ENCODE measurements at places on chromosomes 3 and 15. TPM values are rescaled to one million over a fixed set of nuclear protein-coding genes. Genes with fewer than 3 reads are reported as not detected.

- no peak for DNase-seq
Observed at GRCh38 chr3:20316238-20316637, 130.2 kb upstream of the SGO1 start.

DNA sequence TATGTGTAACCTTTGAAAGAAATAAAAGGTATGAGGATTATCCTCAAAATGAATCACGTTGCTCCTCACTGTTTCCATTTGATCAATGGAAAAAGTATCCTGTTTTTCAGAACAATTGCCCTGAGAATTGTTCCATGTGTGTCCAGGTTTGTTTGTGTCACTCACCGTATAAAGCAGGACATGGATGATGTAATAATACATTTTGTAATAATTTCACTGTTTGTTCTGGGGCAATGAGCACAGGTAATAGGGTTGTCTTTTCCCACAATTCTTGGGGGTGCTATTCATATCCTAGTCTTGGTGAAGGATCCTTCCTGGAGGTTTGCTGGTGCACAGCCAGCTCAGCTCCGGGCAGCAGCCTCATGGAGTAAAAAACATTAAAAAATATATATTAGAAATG, 510.8 kb upstream of the MCTP2 start:
- no peak for DNase-seq

- no peak for DNase-seq
Observed at GRCh38 chr3:158663246-158663645, 9.2 kb downstream of the LXN start.

- no peak for DNase-seq
Observed at GRCh38 chr3:118682921-118683320, 351.7 kb downstream of the IGSF11 start.

DNA sequence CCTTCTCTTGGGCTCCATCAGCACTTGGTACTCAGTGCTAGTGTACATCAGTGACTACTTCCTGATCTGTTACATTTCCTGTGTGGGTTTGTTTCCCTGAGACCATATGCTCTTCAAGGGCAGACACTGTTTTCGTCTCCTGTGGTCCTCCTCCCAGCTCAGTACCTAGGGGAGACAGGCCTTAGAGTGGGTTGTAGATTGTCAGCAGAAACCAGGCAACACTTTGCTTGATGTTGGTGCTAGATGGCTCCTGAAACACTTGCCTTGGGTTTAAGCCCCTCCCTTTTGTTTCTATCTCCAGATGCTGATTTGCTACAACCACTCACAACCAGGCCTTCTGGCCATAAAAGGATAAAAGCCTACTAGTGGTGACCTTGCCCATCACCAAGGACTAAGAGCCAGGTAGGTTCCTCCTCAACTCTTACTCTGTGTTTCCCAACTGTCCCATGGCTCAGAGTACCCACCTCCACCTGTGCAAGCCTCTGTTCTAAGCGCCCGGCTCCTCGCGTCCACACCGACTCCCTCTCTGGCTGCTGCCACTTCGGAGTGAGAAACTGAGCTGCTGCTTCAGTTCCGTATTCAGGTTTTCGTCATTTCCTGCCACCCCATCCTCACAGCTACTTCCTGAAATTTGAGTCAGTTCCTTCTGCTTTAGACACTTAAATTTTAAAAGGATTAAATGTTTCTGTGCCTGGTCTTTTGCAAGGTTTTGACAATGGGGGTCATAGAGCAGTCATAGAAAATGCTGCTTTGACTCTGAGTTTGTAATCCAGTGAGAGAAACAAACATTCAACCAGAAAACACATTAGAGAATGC, at the start of gene HCLS1:
Gene HCLS1 (minus strand): TSS at position 548 of the 816 bp plus-strand sequence. CDS start 2,556 bp downstream, outside the sequence.
- DNase-seq, result peak; percentile 79

DNA sequence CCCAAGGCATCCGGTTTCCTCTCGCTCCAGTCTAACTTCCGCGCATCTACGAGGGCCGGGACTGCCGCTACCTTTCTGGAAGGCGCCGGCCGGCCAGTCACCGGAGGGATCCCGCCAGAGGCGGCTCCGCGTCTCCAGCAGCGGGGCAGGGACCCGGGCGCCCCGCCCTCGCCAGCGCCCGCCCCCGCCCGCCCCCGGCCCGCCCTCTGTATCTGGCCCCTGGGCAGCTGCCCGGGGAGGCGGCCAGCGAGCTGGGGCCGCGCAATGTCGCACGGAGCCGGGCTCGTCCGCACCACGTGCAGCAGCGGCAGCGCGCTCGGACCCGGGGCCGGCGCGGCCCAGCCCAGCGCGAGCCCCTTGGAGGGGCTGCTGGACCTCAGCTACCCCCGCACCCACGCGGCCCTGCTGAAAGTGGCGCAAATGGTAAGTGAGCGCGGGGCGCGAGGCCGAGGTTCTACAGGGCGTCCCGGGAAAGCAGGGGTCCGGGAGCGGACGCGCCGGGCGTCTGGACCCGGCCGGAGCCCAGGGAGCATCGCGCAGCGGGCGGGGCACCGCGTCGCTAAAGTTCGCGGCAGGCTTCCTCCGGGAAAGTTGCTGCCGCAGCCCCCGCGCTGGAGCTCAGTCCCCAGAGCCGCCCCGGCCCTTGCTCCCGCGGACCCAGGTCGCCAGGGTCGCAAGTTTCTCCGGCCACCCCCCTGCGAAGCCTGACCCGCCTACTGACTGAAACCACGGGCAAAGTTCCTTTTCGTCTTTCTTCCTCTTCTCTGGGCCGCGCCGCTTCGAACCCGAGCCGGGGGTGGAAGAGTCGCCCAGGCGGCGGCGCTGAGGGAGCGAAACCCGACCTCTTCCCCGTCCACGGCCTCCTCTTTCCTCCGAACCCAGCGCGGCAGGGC, at the start of gene CMTM7:
Gene CMTM7 (plus strand): TSS at position 211 of the 893 bp plus-strand sequence. CDS start 54 bp downstream, at position 265.
- peak; percentile 48 for DNase-seq

DNA sequence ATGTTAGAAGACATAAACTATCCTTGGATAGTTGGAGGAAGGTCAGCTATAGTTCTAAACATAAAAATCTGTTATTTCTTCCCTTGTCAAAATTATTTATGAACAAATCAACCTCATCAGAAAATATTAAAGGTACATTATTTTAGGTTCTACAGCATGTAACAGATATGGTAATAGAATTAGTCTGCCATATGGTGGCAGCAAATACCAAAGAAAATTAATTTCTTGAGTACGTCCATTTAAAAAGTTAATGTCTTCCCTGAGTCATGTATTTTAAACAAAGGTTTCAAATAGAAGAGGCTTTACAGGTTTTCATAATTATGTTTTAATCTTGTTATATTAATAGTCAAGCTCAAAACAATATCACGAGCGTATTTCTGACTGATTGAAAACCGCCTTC, 17.9 kb upstream of the ANKRD28 start:
- DNase-seq, result no peak

- no peak for DNase-seq
Observed at GRCh38 chr3:39144095-39144747, 9.2 kb downstream of the CSRNP1 start.

DNA sequence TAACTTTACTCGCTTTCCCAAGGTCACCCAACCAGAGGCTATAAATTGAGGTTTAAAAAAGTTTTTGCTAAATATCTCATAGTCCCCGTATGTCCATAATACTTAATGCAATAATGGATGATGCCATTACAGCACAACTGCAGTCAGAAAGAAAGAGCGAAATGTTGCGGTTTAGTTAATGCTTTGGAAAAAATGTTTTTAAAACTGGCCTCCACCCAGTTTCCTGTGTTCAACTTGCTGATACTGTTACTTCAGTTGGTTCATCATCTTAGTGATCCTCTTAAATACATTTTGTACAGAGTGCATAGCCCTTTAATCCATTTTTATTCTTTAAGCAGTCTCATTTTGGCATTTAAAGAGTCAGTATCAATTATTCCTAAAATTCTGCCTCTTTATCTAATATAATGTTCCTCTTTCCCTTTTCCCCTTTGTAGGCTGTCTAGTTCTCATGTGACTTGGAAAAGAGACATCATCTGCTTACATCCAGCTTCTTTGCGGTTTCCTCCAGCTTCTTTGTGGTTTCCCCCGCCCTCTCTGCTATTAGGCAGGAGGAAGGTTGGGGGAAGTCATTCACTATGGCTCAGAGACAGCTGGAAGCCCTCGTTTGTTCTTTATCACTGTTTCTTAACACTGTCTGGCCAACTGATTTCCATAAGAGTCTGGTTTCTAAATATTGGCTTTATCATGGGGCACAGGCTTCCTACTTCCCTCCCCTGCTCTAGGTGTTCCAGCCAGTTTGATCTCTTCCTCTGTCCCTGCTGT, 154.3 kb downstream of the GOLIM4 start:
- DNase-seq, result no peak

DNA sequence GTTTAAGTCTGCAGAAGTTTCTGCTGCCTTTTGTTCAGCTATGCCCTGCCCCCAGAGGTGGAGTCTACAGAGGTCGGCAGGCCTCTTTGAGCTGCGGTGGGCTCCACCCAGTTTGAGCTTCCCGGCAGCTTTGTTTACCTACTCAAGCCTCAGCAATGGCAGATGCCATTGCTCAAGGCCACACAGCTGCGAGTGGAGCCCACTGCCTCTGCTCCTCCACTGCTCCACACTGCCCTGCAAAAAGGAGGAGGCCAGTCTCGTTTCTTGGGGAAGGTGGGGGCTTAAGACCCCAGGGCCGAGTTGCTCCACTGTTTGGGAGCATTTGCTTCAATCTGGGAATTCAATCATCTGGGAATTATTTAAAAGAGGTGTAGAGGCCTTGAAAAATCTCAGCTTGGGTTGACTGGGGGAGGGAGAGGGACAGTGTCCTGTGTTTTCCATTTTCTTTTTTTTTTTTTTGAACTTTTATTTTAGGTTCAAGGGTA, 144.6 kb upstream of the MEF2A start:
- peak; percentile 56 for DNase-seq

GRCh38 chr15:70281811-70282307, 184.1 kb upstream of the TLE3 start:
- peak; percentile 55 for DNase-seq

DNA sequence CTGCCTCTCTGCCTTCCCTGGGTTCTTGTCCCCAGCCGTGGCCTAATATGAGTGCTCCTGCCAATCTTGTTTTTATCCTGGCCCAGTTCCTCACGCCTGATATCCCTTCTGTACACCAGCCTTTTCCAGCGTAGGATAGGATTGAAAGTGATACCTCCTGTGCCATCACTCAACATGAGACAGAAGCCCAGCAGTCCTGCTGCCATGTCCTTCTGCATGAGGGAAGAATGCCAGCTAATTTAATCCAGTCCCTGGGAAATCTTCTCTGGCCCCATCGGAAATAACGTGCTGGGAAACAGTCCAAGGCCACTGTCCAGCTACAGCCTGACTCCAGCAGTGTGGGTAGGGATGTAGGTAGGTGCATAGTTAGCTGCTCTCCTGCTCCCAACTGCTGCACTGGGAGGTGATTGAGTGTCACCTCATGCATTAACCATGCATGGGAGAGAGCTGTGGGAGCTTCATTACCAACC, 92.0 kb upstream of the TPM1 start:
- DNase-seq, result no peak

DNA sequence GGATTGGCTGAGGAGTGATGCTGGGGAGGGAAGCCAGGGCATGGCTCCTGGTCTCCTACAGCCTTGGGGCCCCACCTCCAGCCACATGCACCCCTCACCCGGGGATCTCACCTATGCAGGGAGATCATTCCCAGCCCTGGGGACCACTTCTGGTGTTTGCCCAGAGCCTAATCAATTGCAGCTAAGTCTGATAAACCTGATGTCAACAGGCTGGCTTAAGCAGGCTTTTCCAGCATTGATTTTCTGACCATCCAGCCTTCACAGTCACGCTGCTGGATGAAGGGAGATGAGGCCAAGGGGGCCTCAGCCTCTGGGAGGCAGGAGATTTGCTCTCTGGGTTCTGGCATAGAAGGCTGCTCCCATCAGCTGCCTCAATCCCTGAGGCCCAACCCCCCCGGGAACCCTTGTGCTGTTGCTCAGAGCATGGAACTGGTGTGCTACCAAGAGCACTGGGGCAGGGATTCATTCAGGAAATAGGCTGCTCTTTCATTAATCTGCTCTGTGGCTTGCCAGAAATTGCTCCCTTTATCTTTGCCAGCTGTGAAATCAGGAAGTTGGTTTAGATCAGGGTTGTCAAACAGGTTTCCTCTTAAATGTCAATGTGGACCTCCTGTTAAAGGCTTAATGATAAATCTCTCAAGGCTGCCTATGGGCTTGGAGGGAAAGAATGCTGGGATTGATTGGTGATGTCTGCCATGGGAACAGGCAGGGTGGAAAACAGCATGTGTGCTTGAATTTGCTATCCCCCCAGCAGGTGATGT, 19.0 kb downstream of the FAM3D start:
- DNase-seq, result no peak

- no peak for DNase-seq
Observed at GRCh38 chr15:101243420-101243819, 8.4 kb downstream of the CHSY1 start.

GRCh38 chr3:78647726-78648125, 1120.1 kb downstream of the ROBO1 start:
- no peak for DNase-seq

DNA sequence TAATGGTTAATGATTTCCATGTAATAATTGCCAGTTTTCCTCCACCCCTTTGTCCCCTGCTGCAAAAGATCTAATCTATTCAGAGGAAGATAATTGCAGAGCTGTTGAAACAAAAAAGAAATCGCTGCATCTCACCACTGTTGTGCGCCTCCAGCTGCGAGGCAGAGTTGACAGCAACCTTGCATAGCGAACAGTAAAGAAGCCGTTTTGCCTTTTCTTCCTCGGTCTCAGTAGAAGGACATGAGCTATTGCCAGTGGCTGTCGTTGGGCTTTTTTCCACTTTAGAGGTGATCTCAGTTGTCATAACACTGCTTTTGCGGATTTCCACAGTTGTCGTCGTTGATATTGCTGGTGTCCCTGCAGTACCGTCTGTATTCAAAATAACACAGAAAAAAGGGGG, 314.2 kb downstream of the ZNF385D start:
- DNase-seq, result no peak

GRCh38 chr3:122572940-122573412, 4.5 kb upstream of the PARP15 start:
- peak; percentile 58 for DNase-seq

DNA sequence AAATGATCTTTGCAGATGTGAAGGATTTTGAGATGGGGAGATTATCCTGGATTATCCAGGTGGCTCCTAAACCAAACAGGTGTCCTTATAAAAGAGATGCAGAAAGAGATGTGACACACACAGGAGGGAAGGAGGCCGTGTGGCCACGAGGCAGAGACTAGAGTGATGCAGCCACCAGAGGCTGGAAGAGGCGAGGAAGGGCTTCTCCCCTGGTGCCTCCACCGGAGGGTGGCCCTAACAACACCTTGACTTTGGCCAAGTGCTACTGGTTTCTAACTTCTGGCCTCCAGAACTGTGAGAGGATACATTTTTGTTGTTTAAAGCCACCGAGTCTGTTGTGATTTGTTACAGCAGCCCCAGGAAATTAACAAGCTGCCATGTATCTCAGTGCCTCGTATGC, 127.1 kb downstream of the ASB7 start:
- no peak for DNase-seq

The LYZL4 gene
- not detected for total RNA-seq

The GDPGP1 gene
- 6.4 TPM for total RNA-seq

The RTF1 gene
- 30.0 TPM for total RNA-seq

The KY gene
- not detected for total RNA-seq

The C3orf80 gene
- 0.13 TPM for total RNA-seq

The TADA3 gene
- total RNA-seq, result 57.5 TPM

The GNAI2 gene
- total RNA-seq, result 242 TPM

The GUCA1C gene
- total RNA-seq, result not detected

The THAP10 gene
- not detected for total RNA-seq

The XIRP1 gene
- 2.5 TPM for total RNA-seq

The CAMK1 gene
- 41.7 TPM for total RNA-seq

The TEX9 gene
- 0.85 TPM for total RNA-seq
